SHP77 treated with DMSO at 0.1 percent for 48 hours (cell line): ENCODE measurements at places on chromosomes 7 and 10.

DNA sequence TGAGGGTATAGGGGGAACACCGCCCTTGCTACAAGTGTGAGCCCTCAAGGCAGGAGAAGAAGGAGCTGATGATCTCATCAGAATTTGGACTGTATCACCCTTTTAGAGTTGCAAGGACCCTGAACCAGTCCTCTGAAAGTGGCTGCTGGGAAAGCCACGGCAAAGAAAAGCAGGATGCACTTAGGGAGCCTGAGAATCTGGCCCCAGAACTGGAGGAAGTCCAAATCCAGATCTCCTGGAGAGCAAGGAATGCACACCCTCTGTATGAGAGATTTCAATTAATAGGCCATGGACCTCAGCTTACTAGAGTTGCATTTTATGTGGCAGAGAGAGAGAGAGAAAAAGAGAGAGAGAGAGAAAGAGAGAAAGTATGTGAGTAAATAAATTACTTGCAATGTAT lies 662.9 kb downstream of the CCSER2 start:
- no peak for DNase-seq

GRCh38 chr10:59633063-59633462 lies 76.6 kb downstream of the SLC16A9 start:
- DNase-seq, result no peak

GRCh38 chr7:155803418-155804376 lies 8.6 kb downstream of the SHH start:
- no peak for DNase-seq

- DNase-seq, result peak; percentile 96
Observed at GRCh38 chr7:83060218-83060617, 102.5 kb downstream of the PCLO start.

DNA sequence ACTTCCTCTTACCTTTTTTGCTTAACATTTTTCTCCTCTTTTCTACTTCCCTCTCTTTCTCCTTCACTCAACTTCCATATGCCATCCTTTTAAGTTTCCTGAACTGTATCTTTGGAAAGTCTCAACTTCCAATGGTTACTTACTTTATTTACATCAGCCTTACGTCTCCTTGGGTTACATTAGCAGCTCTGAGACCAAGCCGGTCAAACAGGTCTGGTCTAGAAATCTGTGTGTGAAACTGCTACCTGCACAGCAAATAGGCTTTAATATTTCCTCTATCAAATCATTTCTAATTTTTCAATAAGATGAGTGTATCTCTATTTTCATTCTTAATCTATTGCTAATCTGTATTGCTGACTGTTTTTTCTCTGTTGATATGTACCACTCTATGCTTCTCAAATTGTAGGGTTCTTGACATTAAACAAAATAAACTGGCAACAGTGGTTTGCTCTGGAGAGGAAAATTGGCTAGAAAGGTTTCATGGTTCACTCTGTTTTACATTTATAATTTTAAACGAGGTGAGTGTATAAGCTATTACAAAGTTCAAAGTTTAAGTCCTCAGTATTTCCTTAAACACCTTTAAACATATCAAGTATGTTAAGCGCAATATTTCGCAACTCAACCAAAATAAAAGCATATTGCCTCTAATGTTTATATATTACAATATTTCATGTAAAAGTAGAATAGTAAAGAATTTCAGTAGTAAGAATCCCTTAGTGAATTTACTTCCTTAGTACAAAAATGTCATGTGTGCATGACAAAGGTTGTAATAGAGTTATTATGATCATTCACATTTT lies 3.6 kb upstream of the SEMA3C start:
- no peak for DNase-seq
